HFFc6 (cell line): ENCODE measurements at places on chromosomes 3 and 15. TPM values are rescaled to one million over a fixed set of nuclear protein-coding genes. Genes with fewer than 3 reads are reported as not detected.

GRCh38 chr3:12737319-12737718 is 21.7 kb downstream of the TMEM40 start:
- no peak overlapping the region for H3K4me3 ChIP-seq

GRCh38 chr3:186362988-186363387 is 954 bp upstream of the DGKG start:
- peaks cover 11% of the 10 kb centered on the region for H3K4me1 ChIP-seq
- no peak overlapping the region for H3K27ac ChIP-seq
- no peak for DNase-seq

GRCh38 chr3:172716476-172716875 is 5.6 kb upstream of the NCEH1 start:
- H3K4me3 ChIP-seq, result no peak overlapping the region
- H3K27me3 ChIP-seq, result no peaks in the 10 kb centered on the region
- H3K27ac ChIP-seq, result no peak overlapping the region
- no peaks in the 10 kb centered on the region for H3K36me3 ChIP-seq
- peaks cover 20% of the 10 kb centered on the region for H3K4me1 ChIP-seq

GRCh38 chr15:47955021-47955420 is 165.8 kb upstream of the SLC24A5 start:
- no peaks in the 10 kb centered on the region; the same call in 1 of the 2 replicates for H3K27me3 ChIP-seq
- no peak overlapping the region for H3K4me3 ChIP-seq
- H3K4me1 ChIP-seq, result no peaks in the 10 kb centered on the region
- no peaks in the 10 kb centered on the region for H3K36me3 ChIP-seq
- DNase-seq, result no peak

DNA sequence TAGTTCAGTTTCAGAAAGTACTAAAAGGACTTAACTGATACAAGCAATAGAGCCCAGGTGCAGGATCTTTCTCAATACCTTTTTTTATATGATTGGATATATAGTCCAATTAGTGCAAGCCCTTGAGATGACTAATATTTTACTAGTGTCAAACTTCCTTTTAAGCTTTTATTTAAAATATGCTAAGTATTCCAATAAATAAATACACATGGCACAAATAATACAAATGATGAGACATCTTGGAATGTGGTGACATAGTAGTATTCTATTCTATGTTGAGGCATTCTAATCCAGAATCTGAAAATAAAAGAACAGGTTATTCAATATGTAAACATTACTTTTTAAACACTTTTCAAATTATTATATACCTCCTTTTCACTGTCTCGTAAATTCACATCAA is 670.0 kb downstream of the SI start:
- no peaks in the 10 kb centered on the region; the same call in 1 of the 2 replicates for H3K27me3 ChIP-seq
- no peak overlapping the region for H3K27ac ChIP-seq
- H3K36me3 ChIP-seq, result no peaks in the 10 kb centered on the region

DNA sequence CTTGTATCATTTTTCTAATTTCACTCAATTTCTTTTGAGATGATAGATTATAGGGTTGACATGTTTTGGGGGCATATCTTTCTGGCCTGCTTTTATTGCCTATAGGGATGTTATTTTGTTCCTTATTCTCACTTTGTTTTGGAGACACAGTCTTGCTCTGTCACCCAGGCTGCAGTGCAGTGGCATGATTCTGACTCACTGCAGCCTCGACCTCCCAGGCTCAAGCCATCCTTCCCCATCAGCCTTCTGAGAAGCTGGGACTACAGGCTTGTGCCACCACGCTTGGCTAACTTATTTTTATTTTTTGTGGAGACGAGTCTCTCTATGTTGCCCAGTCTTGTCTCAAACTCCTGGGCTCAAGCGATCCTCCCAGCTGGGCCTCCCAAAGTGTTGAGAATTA is 72.8 kb upstream of the FAN1 start:
- no peak overlapping the region for H3K27ac ChIP-seq
- peaks cover 7% of the 10 kb centered on the region; the same call in 1 of the 2 replicates for H3K36me3 ChIP-seq
- peaks cover 6% of the 10 kb centered on the region for H3K27me3 ChIP-seq
- no peak overlapping the region for H3K4me3 ChIP-seq

DNA sequence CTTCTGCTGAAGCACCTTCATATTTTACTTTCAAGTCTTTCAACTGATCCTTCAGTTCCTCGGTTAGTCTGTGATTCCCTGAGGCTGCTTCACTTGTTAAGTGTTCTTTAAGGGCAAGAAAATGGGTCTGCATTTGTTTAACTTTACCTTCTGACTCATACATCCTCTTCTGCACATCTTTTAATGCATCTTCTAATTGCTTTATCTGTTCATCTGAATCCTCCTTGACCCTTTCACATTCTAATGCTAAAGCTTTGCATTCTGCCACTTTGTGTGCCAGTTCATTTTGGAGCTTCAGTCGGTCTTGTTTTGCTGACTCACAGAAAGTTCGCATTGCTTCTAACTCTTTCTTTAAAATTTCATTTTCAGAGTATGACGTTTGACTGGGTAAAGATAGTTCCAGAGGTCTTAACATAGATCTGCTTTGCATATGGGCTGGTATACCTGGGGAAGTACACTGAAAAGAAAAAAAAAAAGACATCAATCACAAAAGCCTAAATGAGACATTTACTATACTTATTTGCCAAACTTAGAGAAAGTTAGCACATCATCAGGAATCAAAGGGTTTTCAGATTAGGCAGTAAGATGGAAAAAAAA is 94.3 kb downstream of the UACA start:
- no peaks in the 10 kb centered on the region; the same call in 1 of the 2 replicates for H3K36me3 ChIP-seq
- H3K4me1 ChIP-seq, result peaks cover 23% of the 10 kb centered on the region
- 0 out of 2 replicates have a peak, but pooled peaks cover 3% of the 10 kb centered on the region for H3K27me3 ChIP-seq
- H3K27ac ChIP-seq, result no peak overlapping the region
- no peak overlapping the region for H3K4me3 ChIP-seq

DNA sequence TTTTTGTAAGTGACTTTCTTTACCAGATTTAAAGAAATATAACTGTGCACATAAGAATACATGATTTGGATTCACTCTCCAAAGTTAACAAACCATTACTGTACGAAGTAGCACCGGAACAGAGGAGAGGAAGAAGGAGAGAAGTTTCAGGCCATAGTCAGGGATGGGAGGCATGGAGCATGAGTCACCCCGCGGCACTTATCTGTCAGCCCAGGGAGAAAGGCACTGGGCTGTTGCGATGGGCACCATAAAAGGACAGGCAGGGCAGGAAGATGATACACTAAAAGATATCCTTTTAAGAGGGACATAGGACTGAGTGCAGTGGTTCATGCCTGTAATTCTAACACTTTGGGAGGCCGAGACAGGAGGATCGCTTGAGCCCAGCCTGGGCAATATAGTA is 37.0 kb downstream of the TTC23 start:
- peak; percentile 39 for DNase-seq
- H3K27me3 ChIP-seq, result no peaks in the 10 kb centered on the region

GRCh38 chr3:71244826-71245488 is 338.6 kb downstream of the FOXP1 start:
- peaks cover 59% of the 10 kb centered on the region for H3K4me1 ChIP-seq
- H3K27me3 ChIP-seq, result no peaks in the 10 kb centered on the region; the same call in 1 of the 2 replicates
- peaks cover 4% of the 10 kb centered on the region for H3K36me3 ChIP-seq
- peak overlapping the region; percentile 77 for H3K27ac ChIP-seq
- peak overlapping the region; percentile 79 for H3K4me3 ChIP-seq
- peak; percentile 47 for DNase-seq

DNA sequence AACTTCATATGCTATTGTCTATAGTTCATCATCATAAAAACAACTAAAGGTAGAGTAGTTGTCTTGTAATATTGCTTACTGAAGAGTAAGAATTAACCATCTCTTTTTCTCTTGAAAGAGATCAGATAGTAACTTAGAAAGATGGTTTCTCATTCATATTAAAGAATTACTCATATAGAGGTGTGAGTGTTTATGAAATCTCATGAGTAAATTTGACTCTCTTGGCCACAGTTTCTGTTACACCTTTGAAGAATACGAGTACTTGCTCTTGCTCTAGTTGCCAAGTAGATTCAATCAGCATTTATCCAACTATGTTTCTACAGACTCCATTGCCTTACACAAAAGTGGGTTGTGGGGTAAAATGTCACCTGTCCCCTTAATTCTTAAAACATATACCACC is 247.4 kb upstream of the MANF start:
- no peak overlapping the region for H3K4me3 ChIP-seq
- no peaks in the 10 kb centered on the region for H3K4me1 ChIP-seq
- no peaks in the 10 kb centered on the region for H3K27me3 ChIP-seq
- H3K36me3 ChIP-seq, result no peaks in the 10 kb centered on the region
- H3K27ac ChIP-seq, result no peak overlapping the region

- no peaks in the 10 kb centered on the region for H3K4me1 ChIP-seq
- no peak overlapping the region for H3K4me3 ChIP-seq
- no peaks in the 10 kb centered on the region; the same call in 1 of the 2 replicates for H3K27me3 ChIP-seq
- no peak for DNase-seq
- no peak overlapping the region for H3K27ac ChIP-seq
- H3K36me3 ChIP-seq, result no peaks in the 10 kb centered on the region
Measured at GRCh38 chr3:192352142-192352541, 375.2 kb downstream of the FGF12 start.

DNA sequence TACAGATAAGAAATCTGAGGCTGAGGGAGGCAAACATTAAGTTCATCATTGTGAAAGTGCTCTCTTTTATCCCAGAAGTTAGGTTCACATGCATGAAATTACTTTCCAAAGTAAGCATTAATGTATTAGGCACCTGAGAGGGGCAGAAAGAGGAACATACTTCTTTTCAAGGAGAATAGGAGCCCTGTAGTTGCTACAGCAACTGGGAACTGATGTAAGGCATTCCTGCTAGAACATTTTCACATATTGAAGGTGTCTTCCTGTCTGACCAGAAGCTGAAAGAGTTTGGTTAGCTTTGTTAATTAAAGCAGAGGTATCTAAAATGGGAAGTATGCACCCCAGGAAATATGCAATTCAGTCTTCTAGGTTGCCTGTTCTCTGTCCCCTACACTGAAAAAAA is 65.5 kb upstream of the ZBTB20 start:
- H3K36me3 ChIP-seq, result no peaks in the 10 kb centered on the region
- H3K27me3 ChIP-seq, result peaks cover 3% of the 10 kb centered on the region; the same call in 1 of the 2 replicates
- peaks cover 5% of the 10 kb centered on the region for H3K4me1 ChIP-seq
- no peak for DNase-seq

GRCh38 chr3:46845397-46845859 is 17.8 kb downstream of the MYL3 start:
- peak overlapping the region; percentile 84 for H3K4me3 ChIP-seq
- H3K27ac ChIP-seq, result peak overlapping the region; percentile 72
- peak; percentile 22 for DNase-seq
- peaks cover 11% of the 10 kb centered on the region for H3K27me3 ChIP-seq
- H3K4me1 ChIP-seq, result peaks cover 18% of the 10 kb centered on the region
- peaks cover 8% of the 10 kb centered on the region for H3K36me3 ChIP-seq

- peaks cover 78% of the 10 kb centered on the region for H3K36me3 ChIP-seq
- H3K4me1 ChIP-seq, result peaks cover 66% of the 10 kb centered on the region
- H3K4me3 ChIP-seq, result peak overlapping the region; percentile 14
- H3K27me3 ChIP-seq, result peaks cover 16% of the 10 kb centered on the region
- no peak for DNase-seq
- H3K27ac ChIP-seq, result peak overlapping the region; percentile 92
Measured at GRCh38 chr15:32746116-32746857, 28.5 kb downstream of the GREM1 start.

DNA sequence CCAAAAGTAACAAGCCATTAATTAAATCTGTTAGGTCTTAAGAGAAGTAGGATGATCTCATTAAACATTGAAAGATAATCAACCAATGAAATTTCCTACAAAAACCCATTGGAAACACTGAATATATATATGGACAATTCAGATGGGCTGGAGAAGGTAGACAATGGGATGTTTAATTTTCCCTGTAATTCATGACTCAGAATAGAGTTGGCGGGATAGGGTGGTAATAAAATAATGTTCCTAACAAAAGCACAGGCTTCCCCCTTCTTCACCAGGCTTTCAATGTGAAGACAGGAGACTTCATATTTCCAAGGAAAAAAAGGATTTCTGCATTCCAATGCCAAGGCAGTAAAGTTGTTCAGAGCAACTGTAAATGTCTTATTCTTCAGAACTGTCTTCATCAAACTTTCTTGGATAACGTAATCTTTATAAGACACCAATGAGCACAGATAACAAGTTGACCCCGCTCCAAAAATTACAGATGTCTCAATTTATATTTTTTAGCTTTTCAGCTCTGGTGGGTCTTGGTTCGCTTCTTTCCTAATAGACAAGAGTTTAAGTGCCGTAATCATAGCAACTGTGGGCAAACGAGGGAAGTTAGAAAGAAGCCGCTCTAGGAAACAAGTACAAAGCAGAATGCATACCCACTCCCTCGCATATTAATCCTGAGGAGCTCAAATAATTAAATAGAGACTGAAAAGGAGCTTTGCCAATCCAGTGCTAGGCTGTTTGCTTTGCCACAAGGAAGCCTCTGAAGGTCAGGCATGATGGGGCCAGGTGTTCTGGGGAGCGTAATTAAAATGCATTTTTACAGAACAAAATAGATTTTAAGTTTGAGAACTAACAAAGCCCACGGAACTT is 377.0 kb downstream of the FOXP1 start:
- DNase-seq, result no peak
- H3K36me3 ChIP-seq, result 0 out of 2 replicates have a peak, but pooled peaks cover 6% of the 10 kb centered on the region
- peaks cover 28% of the 10 kb centered on the region for H3K4me1 ChIP-seq
- H3K27ac ChIP-seq, result no peak overlapping the region
- no peak overlapping the region for H3K4me3 ChIP-seq

- H3K36me3 ChIP-seq, result no peaks in the 10 kb centered on the region
- no peak overlapping the region for H3K27ac ChIP-seq
- no peak for DNase-seq
- H3K4me3 ChIP-seq, result no peak overlapping the region
- no peaks in the 10 kb centered on the region for H3K4me1 ChIP-seq
Measured at GRCh38 chr3:94887065-94887464, 824.2 kb downstream of the NSUN3 start.

Gene TLR9
- not detected in 3 replicates for total RNA-seq

Gene GPR149
- total RNA-seq, result not detected in 3 replicates

Gene LRRC34
- 0.44 and 1.1 TPM in 2 replicates for total RNA-seq
